SIG-M5 (cell line): ENCODE measurements at places on chromosomes 2 and 18.

DNA sequence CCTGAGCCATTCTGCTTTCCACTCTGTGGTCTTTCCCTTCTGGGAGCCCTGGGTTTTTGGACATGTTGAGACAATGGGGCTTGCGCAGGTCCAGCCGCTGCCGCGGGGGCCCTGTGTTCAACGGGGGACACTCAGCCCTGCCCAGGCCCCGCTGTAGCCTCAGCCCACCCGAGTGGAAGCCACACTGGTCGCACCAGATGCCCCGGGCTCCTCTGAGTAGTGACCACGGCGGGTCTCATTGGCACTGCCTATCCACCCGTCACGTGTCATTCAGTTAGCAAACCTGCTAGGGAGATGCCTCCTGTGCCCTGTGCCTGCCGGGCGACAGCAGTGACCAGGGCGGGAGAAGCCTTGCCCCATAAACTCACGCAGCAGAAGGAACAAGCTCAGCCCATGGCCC, 19.1 kb downstream of the D2HGDH start:
- no peak for DNase-seq

- no peak for DNase-seq
These were observed 1.4 kb downstream of the EHBP1 start for GRCh38 chr2:62706721-62707521.

DNA sequence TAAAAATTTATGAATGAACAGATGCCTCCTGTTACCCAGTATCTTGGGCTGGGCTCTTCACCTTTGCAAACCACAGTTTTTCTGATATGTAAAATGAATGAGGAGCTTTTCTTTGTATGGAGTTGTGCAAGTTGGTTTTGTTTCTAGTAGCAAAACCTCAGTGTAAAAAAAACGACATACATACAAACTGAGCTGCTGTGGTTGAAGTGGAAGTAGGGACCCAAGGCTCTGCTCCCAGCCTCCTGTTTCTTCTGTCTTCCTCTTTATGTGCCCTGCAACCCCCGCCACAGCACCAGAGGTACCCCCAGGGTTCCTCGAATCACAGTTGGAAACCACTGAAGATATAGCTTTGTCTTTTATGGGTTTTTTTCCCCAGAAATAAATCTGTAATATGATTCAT, 118.1 kb downstream of the MYO1B start:
- no peak for DNase-seq

GRCh38 chr2:186991766-186992417, 142.9 kb upstream of the ZSWIM2 start:
- DNase-seq = no peak

- DNase-seq = no peak
These were observed 105.9 kb downstream of the RBMS1 start for GRCh38 chr2:160387558-160388262.

DNA sequence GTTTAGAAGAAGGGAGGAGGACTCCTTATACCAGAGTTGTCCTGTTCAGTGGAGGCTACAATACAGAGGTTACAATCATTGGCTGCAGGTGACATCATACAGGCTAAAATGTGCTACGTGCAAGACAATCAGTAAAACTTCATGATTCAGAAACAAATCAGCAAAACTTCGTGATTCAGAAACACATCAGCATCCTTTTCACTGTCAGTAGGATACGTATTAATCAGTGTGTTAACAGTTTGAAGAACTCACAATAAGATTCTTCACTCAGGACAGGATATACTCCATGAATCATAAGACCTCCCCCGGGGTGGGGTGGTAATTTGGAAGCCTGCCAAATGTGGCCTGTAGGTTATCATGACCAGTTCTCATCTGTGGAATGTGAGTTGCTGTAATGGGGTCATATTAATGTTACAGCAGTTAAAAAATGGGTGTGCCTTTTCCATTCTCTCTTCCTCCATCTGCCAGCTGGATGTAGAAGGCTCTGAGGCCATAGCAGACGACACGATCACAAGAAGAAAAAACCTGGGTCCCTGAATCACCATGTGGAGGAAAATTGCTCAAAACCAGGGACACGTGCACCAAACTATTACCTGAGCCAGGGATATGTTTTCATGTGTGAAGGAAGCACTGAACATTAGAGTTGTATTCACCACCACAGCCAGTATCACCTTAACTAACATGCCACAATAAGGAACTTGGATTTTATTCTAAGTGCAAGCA, 134.8 kb upstream of the CREB1 start:
- DNase-seq = no peak

DNA sequence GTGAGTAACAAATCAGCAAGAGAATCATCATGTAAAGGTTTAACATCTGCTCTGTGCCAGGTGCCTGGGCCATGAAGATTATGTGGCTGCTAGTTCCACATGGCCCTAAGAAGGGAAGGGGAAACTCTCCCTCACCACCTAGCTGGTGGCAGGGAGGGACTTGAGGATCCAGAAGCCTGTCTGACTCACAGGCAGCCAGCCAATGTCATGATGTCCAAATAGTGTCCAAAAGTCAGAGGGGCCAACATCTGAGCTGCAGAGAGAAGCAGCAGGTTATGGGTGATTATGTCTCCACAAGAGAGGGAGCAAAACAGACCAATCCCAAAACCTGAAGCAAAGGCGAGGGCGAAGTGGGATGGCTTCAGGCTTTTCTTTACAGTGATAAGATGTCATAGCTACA, 61.9 kb upstream of the SPP2 start:
- no peak for DNase-seq

GRCh38 chr18:10895976-10896375, 253.4 kb downstream of the PIEZO2 start:
- no peak for DNase-seq

DNA sequence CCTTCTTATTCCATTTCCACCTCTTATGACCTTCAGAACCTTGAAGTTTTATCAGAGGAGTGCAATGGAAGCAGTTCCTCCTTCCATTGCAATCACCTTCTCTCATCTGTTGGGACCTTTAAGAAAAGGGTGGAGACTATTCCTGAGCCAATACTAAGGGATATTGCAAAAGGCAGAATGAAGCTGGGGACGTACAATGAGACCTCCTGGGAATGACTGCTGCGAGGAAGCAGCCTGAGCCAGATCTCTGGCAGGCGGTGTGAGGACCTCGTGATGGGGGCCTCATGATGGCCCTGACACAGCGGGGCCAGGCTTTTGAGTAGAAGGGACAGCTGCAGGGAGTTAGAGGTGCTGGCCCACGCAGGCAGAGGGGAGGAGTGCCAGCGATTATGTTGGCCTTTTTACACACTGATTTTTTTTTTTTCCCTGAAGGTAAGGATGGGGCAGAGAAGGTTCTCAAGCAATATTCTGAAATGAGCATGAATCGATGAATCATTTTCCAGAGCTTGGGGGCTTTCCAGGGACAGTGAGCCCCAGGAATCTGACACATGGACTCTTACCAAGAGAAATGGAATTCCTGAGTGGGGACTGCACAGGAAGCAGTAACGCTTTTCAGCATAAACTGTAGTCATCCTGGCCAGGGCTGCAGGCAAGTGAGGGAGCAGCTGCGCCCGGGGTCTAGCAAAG, 40.0 kb upstream of the LAPTM4A start:
- no peak for DNase-seq

DNA sequence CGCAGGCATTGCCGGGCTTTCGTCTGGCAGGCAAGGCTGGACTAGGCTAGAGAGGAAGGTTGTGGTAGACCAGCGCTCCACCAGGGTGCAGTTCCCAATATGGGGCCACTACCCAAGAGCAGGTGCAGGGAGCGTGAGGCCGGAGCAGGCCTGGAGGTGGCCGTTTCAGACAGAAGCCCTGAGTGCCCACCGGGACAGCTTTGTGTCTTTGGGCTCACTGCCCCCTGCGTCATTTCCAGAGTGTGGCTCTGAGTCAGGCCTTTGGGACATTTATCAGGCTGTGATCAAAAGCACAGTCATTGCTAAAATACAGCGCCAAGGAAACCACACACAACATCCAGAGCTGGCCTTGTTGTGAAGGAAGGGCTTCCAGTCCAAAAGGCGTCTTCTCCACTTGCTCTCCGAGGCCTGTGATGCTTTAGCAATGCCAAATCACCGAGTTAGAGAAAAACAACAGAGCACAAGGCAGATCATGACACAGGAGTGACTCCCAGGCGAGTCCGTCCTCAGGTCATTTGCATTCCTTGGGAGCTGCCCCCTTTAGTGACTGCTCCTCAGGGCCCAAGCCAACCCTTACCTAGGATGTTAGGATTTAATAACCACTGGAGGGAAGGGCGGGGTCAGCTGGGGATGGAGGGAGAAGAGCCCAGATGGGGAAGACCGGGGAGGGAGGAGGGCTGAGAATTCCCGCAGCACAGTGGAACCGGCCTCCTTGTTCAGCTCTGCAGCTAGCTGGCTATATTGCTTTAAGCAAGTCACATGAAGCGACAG, 42.3 kb downstream of the RFX8 start:
- DNase-seq = no peak

DNA sequence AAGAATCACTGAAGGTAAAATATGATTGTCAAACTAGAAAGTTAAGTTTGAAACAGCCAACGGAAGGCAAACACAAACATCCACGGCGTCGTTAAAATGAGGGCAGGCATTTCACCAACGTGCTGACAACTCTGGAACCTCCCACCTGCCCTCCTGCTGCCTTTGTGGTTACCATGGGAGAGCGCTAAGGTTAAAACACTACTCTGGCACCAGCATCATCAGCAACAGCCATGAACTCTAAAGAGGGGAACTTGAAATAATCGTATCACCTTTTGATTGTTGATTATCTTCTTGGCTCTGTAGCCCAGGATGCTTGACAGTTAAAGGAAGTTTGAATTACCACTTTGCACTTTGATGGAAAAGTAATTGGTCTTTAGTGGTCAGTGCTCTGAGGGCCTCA, 34.7 kb downstream of the CYB5A start:
- DNase-seq = no peak

DNA sequence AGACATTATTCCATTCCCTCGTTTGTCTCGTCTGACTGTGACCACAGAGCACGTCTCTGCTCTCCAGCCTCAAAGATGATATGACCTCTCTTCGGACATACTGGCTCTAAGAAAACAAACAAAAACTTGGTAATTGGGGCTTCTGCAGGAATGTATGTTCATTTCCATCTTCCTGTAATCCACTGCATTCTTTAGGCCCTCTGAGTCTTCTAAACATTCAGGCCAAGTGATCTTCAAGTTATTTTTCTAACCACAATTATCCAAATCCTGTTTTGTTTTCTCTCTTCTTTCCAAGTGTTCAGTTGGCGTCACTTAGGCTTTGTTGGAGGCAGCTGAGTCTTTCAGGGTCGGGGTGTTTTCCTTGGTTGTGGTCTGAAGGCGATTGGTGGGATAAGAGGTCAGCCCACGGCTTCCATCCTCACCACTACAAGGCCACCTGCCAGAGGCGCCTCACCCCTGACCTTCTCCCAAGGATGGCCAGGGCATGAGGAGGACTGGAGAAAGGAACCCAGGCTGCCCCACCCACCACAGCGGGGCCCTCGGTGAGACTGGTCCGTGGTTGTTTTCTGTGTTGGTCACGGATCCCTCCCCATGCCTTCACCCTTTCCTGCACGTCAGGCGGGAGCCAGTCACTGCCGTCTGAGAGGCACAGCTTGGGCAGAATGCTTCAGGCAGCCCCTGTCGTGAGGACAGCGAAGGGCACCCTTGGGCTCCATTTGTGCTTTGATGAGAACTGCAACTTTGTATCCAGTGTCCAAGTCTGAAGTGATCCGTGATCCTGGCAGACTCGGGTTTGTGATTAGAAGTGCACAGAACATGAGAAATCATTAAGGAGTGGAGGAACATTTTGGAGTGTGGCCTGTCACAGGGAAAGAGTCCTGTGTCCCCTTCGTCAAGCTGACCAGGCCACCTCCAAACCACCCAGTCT, 88.6 kb upstream of the FHL2 start:
- DNase-seq = no peak

DNA sequence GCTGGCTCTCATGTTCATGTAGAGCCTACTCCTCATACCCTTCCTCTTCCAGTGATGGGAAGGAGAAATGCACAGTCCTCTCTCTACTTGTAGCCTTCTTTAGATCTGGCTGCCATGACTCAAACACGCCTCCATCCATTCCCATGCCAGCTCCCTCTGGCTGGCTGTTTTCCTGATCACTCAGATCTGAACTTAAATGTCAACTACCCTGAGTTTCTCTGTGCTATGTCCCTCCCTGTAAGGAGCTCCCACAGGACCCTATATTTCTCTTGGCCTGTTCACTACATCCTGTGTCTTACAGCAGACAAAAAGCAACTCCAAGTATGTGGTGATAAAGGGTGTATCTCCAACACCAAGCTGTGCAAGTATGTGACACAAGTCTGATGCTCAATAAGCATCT, 152.4 kb downstream of the TCF4 start:
- DNase-seq = no peak

DNA sequence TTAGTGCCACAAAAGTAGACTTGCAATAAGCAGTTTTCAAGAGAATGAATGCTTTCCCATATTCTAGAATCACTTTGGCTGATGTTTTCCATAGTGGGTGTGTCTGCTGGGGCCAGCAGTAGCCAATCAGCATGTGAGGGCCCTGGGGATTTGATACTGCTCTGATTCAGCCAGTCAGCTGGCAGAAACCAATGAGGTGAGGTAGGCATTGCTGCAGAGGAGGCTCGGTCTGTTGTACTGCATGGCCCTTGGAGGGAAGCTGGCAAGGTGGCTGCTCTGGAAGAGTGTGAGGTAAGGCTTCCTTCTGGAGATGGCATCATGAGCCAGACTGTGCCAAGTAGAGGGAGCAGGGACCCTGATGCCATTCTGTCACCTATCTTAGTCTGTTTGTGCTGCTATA, 22.7 kb downstream of the TMEM87B start:
- no peak for DNase-seq

DNA sequence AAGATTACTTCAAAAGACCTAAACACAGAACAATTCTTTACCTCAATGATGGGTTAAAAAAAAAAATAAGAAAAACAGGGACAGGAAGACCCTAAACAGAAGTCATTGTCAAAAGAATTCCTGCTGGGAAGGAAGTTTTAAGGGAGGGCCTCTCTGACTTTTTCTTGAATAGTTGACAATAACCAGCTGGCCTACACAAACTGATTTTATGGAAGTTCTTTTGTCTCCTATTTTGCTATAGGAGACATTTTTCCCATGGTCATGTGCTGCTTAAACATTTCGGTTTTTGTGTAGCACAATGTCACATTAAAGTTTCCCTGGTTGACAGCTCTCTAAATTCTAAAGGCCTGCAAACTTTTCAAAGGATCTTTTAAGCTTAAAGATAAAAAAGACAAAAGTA, 55.3 kb downstream of the RFTN2 start:
- no peak for DNase-seq

GRCh38 chr18:53911200-53911599, 313.3 kb downstream of the MBD2 start:
- DNase-seq = no peak

DNA sequence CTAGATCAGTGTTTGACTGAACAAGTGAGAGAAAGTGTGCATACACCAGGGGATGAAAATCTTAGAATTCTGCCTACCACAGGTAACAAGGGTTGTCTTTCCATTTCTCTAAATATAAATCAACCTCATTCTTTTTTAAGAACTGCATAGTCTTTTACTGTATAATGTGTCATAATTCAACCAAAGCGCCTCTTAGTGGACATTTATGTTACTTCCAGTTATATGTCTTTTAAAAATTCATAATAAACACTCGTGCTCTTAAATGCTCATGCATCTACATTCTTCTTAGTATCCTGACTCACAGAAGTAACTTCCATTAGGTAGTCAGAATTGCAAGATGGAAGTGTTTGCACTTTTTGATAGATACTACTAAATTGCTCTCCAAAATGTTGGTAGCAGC, 76.2 kb downstream of the CHRNA1 start:
- DNase-seq = no peak
